ENCODE measurements at places on chromosomes 13 and 19.

DNA sequence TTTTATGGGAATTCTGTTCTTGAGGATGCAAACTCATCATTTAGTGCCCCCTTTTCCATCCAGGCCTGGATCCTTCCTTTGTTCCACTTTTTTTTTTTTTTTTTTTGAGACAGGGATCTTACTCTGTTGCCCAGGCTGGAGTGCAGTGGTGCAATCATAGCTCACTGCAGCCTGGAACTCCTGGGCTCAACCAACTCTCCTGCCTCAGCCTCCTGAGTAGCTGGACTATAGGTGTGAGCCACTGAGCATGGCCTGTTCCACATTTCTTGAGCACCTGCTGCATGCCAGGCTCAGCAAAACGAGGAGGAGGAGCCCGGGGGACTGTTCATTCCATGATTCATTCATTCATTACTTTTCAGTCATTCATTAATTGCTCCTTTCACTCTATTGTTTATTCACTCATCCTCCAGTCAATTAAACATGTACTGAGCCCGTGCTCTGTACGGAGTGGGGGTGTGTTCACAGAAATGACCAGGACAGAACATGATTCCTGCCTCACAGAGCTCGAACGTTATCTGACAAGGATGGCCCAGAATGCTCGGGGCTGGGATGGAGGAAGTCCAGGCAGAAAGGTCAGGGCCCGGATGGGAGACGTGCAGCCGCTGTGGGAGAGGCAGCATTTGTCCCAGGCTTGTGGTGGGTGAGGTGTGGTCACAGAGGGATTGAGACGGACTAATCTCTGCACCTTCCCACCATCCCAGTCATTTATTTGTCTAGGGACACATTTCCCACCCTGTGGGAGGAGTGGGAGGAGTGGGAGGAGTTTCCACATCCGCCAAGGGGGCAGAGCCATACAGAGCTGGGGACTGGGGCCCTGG, 51.2 kb upstream of the SHKBP1 start:
- no peak for DNase-seq

DNA sequence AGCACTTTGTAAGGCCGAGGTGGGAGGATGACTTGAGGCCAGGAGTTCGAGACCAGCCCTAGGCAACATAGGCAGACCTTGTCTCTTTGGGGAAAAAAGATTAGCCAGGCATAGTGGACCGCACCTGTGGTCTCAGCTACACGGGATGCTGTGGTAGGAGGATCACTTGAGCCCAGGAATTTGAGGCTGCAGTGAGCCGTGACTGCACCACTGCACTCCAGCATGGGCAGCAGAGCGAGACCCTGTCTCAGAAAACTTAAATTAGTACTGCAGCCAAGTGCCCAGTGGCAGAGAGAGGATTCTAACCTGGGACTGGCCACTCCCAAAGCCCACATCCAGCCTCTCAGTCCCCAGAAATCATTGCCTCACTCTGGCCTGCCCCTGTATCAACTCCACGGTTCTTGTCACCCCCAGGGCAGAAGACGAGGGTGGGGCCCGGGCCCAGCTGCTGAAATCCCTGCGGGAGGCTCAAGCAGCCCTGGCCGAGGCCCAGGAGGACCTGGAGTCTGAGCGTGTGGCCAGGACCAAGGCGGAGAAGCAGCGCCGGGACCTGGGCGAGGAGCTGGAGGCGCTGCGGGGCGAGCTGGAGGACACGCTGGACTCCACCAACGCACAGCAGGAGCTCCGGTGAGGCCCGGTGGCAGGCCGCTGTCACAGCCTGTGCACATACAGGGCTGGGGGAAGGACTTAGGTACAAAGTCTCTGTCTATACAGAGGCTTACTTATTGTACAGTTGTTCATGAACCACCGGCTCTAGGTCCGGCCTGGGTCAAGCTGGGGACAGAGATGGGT, 53.4 kb downstream of the KCNC3 start:
- no peak for DNase-seq

DNA sequence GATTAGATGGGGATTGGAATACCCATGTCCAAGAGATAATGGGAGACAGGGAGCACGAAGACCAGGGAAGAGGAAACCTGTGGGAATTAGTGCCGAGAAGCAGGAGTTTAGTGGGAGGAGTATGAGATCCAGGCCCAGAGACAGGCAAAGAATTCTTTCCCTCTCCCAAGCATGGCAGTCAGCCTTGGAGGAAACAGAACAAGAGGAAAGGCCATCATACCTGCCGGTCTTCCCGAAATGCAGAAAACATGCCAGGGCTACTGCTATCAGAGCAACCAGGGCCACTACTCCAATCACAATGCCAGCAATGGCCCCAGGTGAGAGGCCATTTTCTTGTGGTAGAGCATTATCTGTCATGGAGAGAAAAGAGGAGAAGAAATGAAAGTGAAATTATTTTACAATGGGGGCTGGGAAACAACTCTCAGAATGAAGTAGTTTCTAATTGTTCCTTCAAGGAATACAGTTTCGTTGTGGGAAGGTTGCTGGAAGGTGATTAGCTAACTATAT, 16.1 kb downstream of the CEACAM1 start:
- DNase-seq: no peak

DNA sequence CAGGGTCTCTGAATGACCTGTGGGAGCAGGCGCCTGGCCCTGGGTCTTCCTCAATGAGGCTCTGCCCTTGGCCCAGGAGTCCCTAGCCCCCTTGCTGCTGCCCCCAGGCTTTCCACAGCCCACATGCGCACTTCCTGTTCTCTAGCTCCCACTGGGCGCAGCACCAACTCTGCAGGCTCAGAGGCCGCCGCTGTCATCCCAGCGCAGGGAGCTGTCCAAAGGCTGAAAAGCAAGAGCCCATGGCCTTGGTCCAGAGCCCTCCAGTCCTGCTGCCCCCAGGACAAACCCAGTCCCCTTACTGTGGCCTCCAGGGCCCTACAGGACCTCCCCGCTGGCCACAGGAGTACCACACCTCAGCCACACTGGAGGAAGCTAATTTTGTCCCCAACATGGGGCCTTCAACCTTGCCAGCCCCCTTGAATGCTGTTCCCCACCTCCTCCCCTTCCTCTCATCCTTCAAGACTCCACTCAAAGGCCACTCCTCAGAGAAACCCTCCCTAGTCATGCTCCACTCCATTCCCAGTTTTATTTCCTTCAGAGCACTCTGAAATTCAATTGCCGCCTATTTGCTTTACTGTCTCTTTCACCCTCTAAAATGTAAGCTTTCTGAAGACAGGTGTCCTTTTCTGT, 8.0 kb upstream of the POU2F2 start:
- DNase-seq: no peak

DNA sequence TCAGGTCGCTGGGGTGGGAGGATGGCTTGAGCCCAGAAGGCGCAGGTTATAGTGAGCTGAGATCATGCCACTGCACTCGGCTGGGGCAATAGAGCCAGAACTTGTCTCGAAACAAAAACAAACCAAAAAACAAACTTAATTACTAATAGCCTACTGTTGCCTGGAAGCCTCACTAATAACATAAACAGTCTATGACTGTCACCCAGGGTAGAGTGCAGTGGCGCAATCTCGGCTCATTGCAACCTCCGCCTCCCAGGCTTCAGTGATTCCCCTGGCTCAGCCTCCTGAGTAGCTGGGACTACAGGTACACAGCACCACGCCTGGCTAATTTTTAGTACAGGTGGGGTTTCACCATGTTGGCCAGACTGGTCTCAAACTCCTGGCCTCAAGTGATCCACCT, 18.0 kb downstream of the CATSPERD start:
- no peak for DNase-seq

- DNase-seq: no peak
Observed at GRCh38 chr13:27440408-27440807, 10.0 kb downstream of the MTIF3 start.

- no peak for DNase-seq
Observed at GRCh38 chr19:35373492-35373891, 2.6 kb downstream of the GPR42 start.

Data from stimulated activated CD4-positive, alpha-beta T cell treated with anti-CD3 and anti-CD28 coated beads, Interleukin-1b, Interleukin-23, amount 100 ng/mL, for 1 hour (primary cell).